ENCODE measurements at places on chromosomes 7 and 10. TPM values are rescaled to one million over a fixed set of nuclear protein-coding genes. Genes with fewer than 3 reads are reported as not detected.

The CALN1 gene
- 0.01 TPM for polyA plus RNA-seq

The NXPH1 gene
- polyA plus RNA-seq = not detected

The NUDT13 gene
- 4.6 TPM for polyA plus RNA-seq

The HTR7 gene
- 0.94 TPM for polyA plus RNA-seq

The CNTNAP2 gene
- not detected for polyA plus RNA-seq

The CACUL1 gene
- polyA plus RNA-seq = 21.2 TPM

The NUPR2 gene
- not detected for polyA plus RNA-seq

The AOC1 gene
- not detected for polyA plus RNA-seq

The DYDC2 gene
- not detected for polyA plus RNA-seq

The CALHM3 gene
- polyA plus RNA-seq = not detected

GRCh38 chr7:47218378-47219176 is 363.3 kb downstream of the TNS3 start:
- DNase-seq = no peak

DNA sequence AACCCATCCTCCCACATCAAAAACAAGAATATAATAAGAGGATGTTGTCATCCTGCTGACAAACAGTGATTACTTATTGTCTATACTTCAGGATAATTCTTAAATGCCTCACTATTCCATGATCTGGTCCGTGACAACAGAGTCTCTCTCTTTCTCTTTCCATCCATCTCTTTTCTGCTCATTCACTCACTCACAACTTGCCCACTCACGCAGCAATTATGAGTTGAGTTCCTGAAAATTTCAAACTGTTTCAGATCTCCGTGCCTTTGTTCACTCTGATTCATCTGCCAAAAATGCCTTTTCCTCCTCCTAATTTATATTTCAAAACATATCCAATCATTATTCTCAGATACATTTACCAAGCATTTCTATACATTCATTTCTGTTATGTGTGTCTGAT is 1.4 kb downstream of the OR6B1 start:
- DNase-seq = no peak

DNA sequence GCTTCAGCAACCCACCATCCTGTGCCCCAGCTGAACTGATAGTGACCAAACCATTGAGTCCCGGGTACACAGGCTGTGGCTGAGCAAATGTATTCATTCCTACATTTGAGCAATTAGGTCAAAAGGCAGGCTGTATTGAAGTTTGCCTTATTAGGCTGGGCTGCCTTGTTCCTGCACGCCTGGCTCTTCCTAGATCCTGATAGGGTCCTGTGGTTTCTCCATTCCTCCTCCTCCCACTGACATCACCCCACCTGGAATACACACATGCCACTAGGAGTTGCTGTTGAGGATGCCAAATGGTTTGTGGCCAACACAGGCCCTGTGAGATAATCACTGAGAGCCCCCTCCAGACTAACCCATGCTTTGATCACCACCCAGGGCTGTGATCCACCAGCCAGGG is 66.4 kb upstream of the FGFR2 start:
- no peak for DNase-seq

- DNase-seq = no peak
These were observed 66.4 kb downstream of the MINDY4 start for GRCh38 chr7:30837581-30837980.

- DNase-seq = peak; percentile 99
These were observed at the start of gene EIF4EBP2 for GRCh38 chr10:70404036-70404786. EIF4EBP2 (plus strand) TSS chr10:70404145; CDS start chr10:70404402, 257 bp downstream.

- DNase-seq = no peak
These were observed 15.2 kb downstream of the CHN2 start for GRCh38 chr7:29209745-29210144.

DNA sequence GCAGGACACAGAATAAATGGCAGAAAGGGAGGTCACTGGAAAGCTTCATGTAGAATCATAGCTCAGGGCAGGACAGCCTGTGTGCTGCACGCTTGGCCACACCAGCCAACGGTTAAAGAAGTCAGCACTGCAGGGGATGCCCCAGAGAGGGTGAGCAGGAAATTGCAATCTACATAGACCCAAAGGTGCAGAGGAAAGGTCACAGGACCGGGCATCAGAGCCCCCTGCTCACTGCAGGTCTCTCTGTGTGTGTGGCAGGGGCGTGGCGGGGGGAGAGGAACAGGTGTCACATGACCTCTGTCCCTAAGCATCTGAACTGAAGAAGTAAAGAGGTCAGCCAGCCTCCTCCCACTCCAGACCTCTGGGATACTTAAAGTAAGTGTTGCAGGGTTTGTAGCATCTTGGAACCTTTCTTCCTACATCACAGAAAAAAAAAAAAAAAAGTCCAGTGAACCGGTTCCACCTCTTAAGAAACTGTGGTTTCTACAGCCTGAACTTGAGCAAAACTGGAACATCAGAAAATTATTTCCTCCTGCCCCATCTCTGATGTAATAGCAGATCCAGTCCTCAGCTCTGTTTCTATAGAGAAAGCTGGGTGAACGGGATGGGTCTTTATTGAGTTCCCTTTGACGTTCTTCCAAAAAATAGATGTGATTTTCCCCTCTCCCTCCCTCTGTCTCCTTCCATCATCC is 64.3 kb downstream of the RGS10 start:
- no peak for DNase-seq

GRCh38 chr10:106078895-106079576 is 1085.5 kb downstream of the SORCS1 start:
- no peak for DNase-seq

GRCh38 chr7:82506208-82506607 is 62.6 kb upstream of the CACNA2D1 start:
- no peak for DNase-seq

- no peak for DNase-seq
These were observed 1.7 kb downstream of the LRRN3 start for GRCh38 chr7:111092406-111093236.

- DNase-seq = no peak
These were observed 32.0 kb upstream of the CRTAC1 start for GRCh38 chr10:98062424-98062823.

DNA sequence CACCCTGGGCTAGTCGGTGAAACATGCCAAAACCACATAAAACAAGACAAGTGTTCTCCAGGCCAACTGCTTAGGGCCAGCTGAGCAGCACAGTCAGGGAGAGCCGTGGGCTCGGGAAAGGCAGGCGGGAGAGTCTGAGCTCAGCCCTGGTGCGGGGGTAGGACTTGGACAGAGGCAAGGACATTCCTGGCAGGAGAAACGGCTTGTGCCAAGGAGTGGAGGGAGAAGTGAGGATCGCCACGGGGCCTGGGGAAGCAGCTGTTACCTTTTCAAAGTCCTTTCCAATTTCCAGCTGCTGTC is 4.2 kb downstream of the ELN start:
- DNase-seq = peak; percentile 66

- no peak for DNase-seq
These were observed 53.9 kb downstream of the WIPF3 start for GRCh38 chr7:29860186-29860585.

Data from psoas muscle (tissue), 8 donors.